ENCODE measurements at places on chromosomes 3 and 15. TPM values are rescaled to one million over a fixed set of nuclear protein-coding genes. Genes with fewer than 3 reads are reported as not detected.

Gene PLS1
- 6.0 TPM for total RNA-seq

Gene HHATL
- not detected for total RNA-seq

Gene CHRNA5
- 5.1 TPM for total RNA-seq

Gene CSTA
- total RNA-seq = not detected

Gene ASB14
- not detected for total RNA-seq

Gene FRMD5
- total RNA-seq = 14.2 TPM

Gene OSTN
- total RNA-seq = not detected

Gene SLC22A14
- total RNA-seq = 0.15 TPM

Gene CLPX
- total RNA-seq = 38.2 TPM

Gene GOLGA6B
- total RNA-seq = under 0.01 TPM

Gene TMOD2
- 32.0 TPM for total RNA-seq

Gene PRICKLE2
- 12.0 TPM for total RNA-seq

Gene WNT7A
- not detected for total RNA-seq

Gene LMOD3
- total RNA-seq = not detected

Gene STAB1
- under 0.01 TPM for total RNA-seq

Gene LRRC31
- total RNA-seq = not detected

Gene ARRDC4
- total RNA-seq = 25.6 TPM

Gene CLRN1
- total RNA-seq = not detected

Gene SERPINI2
- total RNA-seq = 0.46 TPM

Gene CHRM5
- total RNA-seq = not detected

Gene KCNAB1
- 0.33 TPM for total RNA-seq

Gene NR2F2
- 3.8 TPM for total RNA-seq

Gene PLOD2
- total RNA-seq = 43.3 TPM

Gene LTK
- total RNA-seq = not detected

Gene ESYT3
- total RNA-seq = 1.2 TPM

Gene GNAI2
- 229 TPM for total RNA-seq

Gene FSTL1
- 501 TPM for total RNA-seq

Gene PLA1A
- 52.3 TPM for total RNA-seq

Gene KIF15
- 9.1 TPM for total RNA-seq

Gene AADACL2
- total RNA-seq = not detected

Gene PLXNB1
- 11.7 TPM for total RNA-seq

Gene WDR53
- total RNA-seq = 7.3 TPM

Gene ZNF654
- 17.1 TPM for total RNA-seq

Gene ITIH1
- not detected for total RNA-seq

Gene ZDHHC19
- not detected for total RNA-seq

Gene GOLGA8K
- under 0.01 TPM for total RNA-seq

Gene ZIC4
- total RNA-seq = not detected

Gene ZNF80
- not detected for total RNA-seq

Gene CCK
- total RNA-seq = not detected

Gene FSD2
- total RNA-seq = not detected

Gene GRM7
- total RNA-seq = not detected

Gene BCL2A1
- total RNA-seq = 67.1 TPM

Gene USP13
- 19.0 TPM for total RNA-seq

Gene SCG5
- not detected for total RNA-seq

Gene CHRNB4
- total RNA-seq = 0.69 TPM

Gene CLDN1
- total RNA-seq = 4.5 TPM

Gene C3orf85
- not detected for total RNA-seq

Gene ETV5
- total RNA-seq = 224 TPM
